ENCODE measurements at places on chromosomes 7 and 10.

GRCh38 chr10:113711142-113711541 lies 31.4 kb downstream of the CASP7 start:
- DNase-seq: no peak

DNA sequence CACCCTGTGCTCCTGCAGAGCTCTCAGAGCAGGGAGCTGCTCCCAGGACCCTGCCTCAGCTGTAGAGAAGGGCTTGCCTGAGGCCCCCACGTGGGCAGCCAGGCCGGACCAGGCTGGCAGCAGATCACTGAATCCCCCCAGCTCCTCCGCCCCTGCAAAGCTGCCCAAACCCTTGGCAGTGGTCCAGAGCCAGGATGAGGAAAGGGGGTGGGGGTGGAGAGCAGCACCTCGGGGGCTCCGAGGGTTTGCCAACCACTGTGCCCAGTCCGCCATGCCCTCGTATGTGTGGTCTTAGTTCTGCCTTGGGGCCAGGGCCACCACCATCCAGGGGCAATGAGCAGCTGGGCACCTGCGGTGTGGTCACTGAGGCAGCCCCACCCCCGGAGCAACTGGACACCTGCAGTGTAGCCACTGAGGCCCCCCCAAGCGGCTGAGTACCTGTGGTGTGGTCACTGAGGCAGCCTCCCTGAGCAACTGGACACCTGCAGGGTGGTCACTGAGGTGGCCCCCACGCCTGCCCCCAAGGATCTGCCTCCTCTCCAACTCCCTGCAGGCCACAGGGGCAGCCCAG lies 90.8 kb downstream of the TCERG1L start:
- no peak for DNase-seq

DNA sequence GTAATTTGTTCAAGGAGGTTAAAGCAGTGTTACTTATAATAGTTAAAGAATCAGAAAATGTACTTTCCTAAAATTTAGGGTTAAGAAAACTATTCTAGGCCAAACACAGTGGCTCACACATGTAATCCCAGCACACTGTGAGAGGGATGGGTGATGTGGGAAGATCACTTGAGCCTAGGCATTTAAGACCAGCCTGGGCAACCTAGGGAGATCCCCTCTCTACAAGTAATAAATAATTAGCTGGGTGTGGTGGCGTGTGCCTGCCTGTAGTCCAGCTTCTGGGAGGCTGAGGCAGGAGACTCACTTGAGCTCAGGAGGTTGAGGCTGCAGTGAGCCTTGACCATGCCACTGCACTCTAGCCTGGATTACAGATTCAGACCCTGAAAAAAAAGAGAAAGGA lies 3.6 kb upstream of the STEAP2 start:
- no peak for DNase-seq

- DNase-seq: no peak
These were observed 828.8 kb upstream of the MBL2 start for GRCh38 chr10:53601260-53601875.

DNA sequence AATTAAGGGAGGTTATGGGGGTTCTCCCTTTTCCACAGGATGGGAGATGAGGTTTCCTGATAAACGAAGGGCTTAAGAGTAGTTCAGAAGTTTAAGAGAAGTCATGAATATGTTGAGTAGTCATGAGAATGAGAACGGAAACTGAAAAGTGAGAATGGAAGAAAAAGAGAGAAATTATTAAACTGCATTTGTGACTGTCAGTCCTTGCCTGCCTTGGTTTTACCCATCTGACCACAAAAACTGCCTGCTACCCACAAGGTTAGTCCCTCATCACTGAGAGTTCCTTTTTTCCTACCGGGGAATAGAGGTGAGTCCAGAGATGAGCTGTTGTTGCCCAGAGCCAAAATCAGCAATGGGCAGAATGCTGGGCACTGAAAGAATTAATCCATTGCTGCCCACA lies 174.1 kb upstream of the BET1 start:
- DNase-seq: no peak

- DNase-seq: no peak
These were observed 38.1 kb downstream of the MICALL2 start for GRCh38 chr7:1421020-1421790.

DNA sequence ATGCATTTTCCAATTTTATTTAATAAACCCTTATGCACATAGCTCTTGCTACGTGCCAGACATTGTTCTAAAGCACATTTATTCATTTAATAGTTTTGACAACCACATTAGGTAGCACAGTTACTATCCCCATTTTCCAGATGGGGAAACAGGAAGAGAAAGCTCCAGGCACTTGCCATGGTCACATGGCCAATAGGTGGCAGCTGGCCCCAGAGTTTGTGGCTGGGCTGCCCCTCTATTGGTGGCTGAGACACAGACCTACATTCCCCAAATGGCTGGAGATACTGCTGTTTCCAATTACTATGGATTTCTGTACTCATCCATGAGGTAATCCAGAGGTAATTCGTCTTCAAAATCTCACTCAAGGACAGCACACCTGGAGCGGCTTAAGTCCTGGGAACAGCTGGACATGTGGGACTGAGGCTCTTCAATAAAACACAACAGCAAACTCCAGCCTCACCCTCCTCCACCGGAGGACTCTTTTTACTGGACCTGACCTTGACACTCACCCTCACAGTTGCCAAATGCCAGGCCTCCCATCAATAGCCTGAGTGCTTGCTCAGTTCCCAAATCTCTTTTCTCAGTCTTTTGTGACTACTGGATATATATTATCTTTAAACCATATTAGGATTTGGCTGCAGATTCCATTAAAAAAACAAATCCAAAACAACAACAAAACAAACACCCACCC lies 106.1 kb downstream of the CLEC2L start:
- no peak for DNase-seq

DNA sequence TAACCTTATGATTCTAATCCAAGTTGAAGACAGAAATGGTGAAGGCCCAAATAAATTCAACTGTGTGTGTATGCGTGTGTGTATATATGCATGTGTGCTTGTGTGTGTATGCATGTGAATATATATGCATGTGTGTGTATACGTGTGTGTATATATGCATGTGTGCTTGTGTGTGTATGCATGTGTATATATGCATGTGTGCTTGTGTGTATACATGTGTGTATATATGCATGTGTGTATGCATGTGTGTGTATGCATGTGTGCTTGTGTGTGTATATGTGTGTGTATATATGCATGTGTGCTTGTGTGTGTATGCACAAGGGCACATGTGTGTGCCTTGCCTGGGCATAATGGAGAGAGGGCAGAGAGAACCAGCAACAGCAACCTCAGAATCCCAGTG lies 184.7 kb upstream of the PLPP4 start:
- DNase-seq: no peak

GRCh38 chr10:29403208-29403607 lies 114.3 kb downstream of the LYZL1 start:
- no peak for DNase-seq

GRCh38 chr10:93745408-93746065 lies 12.2 kb upstream of the LGI1 start:
- DNase-seq: no peak

DNA sequence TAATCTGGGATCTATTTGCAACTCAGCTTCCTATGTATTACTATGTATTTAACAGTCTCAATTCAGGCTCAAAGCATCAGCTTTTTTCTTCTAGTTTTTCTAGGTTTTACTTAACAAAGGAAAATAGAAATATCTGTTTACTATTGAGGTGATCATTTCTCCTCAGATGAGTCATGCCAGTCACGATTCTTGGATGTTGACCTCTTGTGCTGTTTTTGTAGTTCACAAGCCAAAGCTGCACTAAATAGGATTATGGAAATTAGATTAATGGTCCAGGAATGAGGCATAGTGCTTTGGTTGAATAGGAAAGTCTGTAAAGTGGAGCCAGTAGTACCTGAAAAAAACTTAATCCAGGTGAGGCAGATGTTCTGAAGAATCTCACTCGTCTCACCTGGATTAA lies 198.3 kb upstream of the KAT6B start:
- DNase-seq: no peak

DNA sequence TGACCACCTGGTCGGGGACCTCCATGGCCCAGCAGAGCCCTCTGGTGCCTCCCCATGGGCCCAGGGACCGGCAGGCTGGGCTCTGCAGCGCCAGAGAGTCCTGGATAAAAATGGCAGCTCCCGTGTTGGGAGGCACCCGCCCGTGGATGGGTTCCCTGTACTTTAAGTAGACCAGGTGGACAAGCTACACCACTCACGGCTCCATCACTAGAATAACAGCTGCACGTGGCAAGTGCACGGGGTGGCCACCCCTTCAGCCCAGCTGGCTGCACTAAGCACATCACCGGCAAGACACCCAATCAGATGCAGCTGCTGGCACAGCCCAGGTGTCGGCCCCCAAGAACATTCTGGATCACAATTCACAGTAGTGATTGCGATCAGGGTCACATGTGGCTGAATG lies 69.8 kb downstream of the DIP2C start:
- DNase-seq: no peak

GRCh38 chr7:107687656-107688055 lies 27.0 kb downstream of the SLC26A4 start:
- no peak for DNase-seq

- DNase-seq: no peak
These were observed 277.4 kb upstream of the PHYHIPL start for GRCh38 chr10:58898854-58899573.

DNA sequence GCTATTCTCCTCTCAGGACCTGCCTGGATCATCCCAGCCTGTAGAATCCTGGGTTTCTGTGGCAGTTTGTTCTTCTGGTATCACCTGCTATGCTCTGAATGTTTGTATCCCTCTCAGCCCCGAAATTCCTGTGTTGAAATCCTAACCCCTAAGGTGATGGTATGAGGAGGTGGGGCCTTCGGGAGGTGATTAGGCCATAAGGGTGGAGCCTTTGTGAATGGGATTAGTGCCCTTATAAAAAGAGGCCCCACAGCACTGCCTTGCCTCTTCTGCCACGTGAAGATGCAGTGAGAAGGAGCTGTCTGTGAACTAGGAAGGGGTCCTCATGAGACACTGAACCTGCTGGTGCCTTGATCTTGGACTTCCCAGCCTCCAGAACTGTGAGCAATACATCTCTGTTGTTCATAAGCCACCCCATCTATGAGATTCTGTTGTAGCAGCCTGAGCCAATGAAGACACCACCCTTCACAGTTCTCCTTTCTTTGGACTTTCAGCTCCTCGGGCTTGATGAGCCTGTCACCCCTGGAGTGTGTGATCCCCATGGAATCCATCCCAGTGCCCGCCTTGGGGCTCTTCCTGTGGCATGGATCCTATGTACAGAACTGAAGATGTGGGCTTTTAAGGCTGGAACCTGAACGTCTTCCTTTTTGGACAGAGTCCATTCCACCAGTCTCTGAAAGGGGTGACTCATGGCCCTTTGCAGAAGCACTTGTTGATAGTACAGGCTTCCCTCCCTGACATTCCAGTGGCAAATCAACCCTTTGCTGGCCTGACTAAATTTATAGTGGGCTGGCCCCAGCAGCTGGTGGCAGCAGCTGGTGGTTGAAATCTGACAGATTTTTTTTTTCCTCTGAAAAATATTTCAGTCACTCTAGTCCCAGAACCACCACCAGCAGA lies 138.0 kb downstream of the TACC2 start:
- no peak for DNase-seq

DNA sequence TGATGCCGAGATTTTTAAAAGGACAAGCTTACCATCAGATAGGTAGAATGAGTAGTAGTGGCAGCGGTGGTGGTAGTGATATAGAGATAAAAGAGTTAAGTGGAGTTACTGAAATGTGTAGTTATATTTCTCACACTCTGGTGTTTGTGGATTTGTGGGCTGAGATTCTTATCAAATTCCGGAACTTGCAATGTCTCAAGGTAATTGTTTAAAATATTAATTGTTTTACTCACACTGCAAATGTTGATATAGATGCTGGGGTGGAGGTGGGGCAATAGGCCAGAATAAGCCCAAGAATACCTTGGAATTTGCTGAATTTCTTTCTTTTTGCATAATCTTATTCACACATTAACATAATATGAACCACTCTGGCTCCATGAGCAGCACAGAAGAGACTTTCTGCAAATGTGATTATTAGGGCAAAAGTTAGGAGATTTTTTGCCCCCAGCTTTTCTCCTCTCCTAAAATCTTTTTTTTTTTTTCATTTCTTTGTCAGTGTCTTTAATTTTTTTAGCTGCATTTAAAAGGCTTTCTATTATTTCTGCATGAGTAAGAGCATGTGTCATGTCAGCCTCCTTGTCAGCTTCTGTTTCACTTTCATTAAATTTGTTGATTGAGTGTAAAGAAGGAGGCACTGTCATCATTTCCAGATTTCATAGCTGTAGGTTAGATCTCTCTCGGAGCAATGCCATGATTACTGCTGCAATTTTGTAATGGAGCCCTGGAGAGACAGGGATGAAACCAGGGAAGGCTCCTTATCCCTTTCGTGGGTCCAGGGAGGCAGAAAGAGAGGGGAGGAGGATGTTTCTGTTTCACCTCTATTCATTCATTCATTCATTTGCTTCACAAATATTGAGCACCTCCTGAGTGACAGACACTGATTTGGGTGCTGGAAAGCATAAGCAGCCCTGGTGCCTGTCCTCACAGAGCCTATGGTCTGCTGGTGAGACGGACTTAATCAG lies 13.1 kb upstream of the SGMS1 start:
- no peak for DNase-seq

GRCh38 chr10:110903280-110904278 lies 15.4 kb downstream of the BBIP1 start:
- DNase-seq: no peak

DNA sequence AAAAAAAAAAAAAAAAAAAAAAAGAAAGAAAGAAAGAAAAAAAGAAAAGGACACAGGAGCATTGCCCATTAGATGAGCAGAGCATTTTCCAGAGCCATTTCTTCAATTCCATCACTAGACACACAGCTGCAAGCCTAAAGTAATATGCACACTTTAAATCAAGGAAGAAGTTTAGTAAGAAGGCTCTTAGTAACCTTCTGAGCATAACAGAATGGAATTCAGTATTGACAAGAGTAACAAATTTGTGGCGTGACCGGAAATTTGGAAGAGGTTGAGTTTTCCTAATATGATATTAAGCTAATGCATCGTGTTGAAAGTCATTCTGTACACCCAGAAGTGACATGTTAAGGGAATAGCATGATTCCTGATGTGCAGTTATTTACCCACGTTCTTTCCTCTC lies 35.3 kb downstream of the SMURF1 start:
- no peak for DNase-seq

- DNase-seq: no peak
These were observed 50.4 kb upstream of the AGMO start for GRCh38 chr7:15612205-15612604.

DNA sequence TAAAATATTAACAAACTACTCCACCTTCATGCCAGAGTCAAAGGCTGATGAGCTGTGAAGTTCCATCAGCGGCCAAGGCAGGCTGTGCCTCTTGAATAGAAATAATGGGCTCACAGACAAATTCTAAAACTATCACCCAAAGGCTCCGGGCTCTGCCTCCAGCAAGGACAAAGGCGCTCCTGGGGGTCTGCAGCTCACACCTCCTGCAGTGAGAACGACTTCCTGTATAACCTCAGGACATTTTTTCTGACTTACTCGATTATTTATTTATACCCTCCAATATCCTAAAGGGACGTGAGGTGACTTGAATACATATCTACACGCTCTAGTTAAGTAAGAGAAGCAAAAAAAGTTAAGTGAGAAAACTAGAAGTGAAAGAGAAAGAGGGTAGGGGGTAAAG lies 500.7 kb downstream of the CCSER2 start:
- no peak for DNase-seq

GRCh38 chr10:115082506-115082905 lies 10.7 kb upstream of the ATRNL1 start:
- no peak for DNase-seq

Measured in sciatic nerve (tissue), 2 donors.